Activated CD4-positive, CD25-positive, alpha-beta regulatory T cell (primary cell): ENCODE measurements at places on chromosomes 3 and 15.

DNA sequence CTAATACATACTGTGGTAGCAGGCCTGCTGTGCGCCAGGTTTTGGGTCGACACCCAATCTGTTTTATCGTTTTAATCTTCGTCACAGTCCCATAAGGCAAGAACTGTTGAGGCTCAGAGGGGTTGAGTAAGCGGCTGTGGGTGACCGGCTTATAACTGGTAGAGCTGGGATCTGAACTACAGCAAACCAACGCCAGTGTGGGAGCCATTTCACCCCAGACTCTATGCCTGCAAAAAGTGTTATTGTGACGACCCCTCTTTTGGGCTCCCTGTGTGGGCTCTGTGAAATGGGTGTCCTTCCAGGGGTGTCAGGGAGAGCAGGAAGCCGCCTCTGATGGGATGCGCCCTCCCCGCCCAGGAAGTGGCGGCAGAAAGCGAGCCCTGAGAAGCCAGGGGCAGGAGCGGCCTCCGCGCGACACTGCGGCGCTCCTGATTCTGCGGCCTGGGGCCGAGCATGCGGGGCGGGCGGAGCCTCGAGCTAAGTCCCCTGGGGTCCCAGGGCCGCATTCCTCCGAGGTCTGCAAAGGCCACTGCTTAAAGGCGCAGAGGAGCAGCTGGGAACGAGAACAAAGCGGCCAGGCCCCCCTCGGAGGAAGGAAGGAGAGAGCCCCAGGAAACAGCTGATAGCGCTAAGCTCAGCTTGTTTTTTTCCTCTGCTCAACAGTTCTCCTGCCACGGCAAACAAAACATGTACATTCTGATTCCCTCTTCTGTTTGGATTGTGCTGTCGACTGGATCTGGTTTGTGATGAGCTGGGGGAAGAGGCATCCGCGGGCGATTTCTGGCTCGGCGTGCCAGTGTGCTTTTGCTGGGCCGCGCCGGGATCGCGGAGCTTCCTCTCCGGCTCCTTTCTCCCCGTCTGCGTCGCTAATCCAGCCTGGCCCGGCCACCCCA is 33.9 kb downstream of the GRK7 start:
- DNase-seq: peak; percentile 12

- DNase-seq: no peak
These were observed 32.0 kb downstream of the FOXL2 start for GRCh38 chr3:138914870-138915502.

- DNase-seq: no peak
These were observed 151.7 kb downstream of the NR1D2 start for GRCh38 chr3:24096695-24097290.

- DNase-seq: no peak
These were observed 2.7 kb downstream of the CHDH start for GRCh38 chr3:53843195-53844177.

- no peak for DNase-seq
These were observed 56.6 kb downstream of the RFTN1 start for GRCh38 chr3:16456784-16457415.

GRCh38 chr15:66947471-66947870 is 117.9 kb upstream of the SMAD3 start:
- DNase-seq: no peak

GRCh38 chr3:86890741-86891396 is 100.1 kb downstream of the VGLL3 start:
- no peak for DNase-seq

- no peak for DNase-seq
These were observed 1.2 kb downstream of the LPCAT4 start for GRCh38 chr15:34365836-34366235.

- DNase-seq: no peak
These were observed 120.8 kb downstream of the RFTN1 start for GRCh38 chr3:16392717-16393116.

GRCh38 chr3:53696401-53697172 is 149.6 kb downstream of the CHDH start:
- no peak for DNase-seq
